ENCODE measurements at places on chromosomes 11 and 22. TPM values are rescaled to one million over a fixed set of nuclear protein-coding genes. Genes with fewer than 3 reads are reported as not detected.

Gene ARHGAP1
- polyA plus RNA-seq = 76.1 TPM

Gene TMPRSS4
- polyA plus RNA-seq = not detected

Gene MOV10L1
- not detected for polyA plus RNA-seq

Gene LRRC32
- 0.06 TPM for polyA plus RNA-seq

Gene ACCS
- 0.60 TPM for polyA plus RNA-seq

Gene IRF7
- 38.6 TPM for polyA plus RNA-seq

Gene KDM4E
- polyA plus RNA-seq = not detected

Gene MFNG
- polyA plus RNA-seq = 323 TPM

Gene DCHS1
- 1.5 TPM for polyA plus RNA-seq

Gene PPME1
- 20.9 TPM for polyA plus RNA-seq

GRCh38 chr11:62400760-62401159 is 18.1 kb upstream of the SCGB1A1 start:
- no peak for DNase-seq
- H3K27ac ChIP-seq = no peak overlapping the region

GRCh38 chr11:57566005-57566904 is 1.2 kb downstream of the UBE2L6 start:
- peak overlapping the region; percentile 86 for H3K27ac ChIP-seq
- H3K4me1 ChIP-seq = peaks cover 39% of the 10 kb centered on the region
- DNase-seq = no peak
- no peaks in the 10 kb centered on the region for H3K27me3 ChIP-seq
- H3K36me3 ChIP-seq = no peaks in the 10 kb centered on the region
- H3K4me3 ChIP-seq = peak overlapping the region; percentile 60

DNA sequence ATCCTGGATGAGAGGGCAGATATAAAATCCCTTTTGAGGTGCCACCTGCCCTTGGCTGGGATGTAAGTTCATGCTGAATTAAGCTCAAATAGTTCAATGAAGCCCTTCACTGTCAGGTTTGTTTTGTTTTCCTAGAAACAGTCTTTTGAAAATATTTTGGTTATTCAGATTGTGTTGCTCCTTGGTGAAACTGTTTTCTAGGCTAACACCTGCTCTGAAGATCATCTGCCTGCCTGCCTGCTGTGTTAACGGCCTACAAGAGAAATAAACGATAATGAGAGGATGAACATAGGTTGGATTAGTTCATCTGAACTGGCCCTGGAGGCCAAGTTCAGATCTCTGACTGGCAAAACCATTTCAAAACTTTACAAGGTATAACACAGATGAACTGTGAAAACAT is 67.4 kb downstream of the ZBTB44 start:
- no peak for DNase-seq
- H3K27ac ChIP-seq = no peak overlapping the region
- H3K36me3 ChIP-seq = no peaks in the 10 kb centered on the region
- no peaks in the 10 kb centered on the region for H3K27me3 ChIP-seq
- no peak overlapping the region for H3K4me3 ChIP-seq

GRCh38 chr22:41787331-41787730 is 13.1 kb upstream of the CCDC134 start:
- no peak overlapping the region for H3K4me3 ChIP-seq
- H3K36me3 ChIP-seq = peaks cover 5% of the 10 kb centered on the region
- peaks cover 37% of the 10 kb centered on the region for H3K4me1 ChIP-seq
- no peaks in the 10 kb centered on the region for H3K27me3 ChIP-seq
- no peak for DNase-seq

- no peak overlapping the region for H3K27ac ChIP-seq
- H3K27me3 ChIP-seq = no peaks in the 10 kb centered on the region
These were observed 237.5 kb downstream of the MIAT start for GRCh38 chr22:26894766-26895485.

- no peaks in the 10 kb centered on the region for H3K4me1 ChIP-seq
- H3K27me3 ChIP-seq = no peaks in the 10 kb centered on the region
- no peak overlapping the region for H3K4me3 ChIP-seq
These were observed 125.2 kb downstream of the LRRC4C start for GRCh38 chr11:41334007-41334933.

GRCh38 chr11:17568944-17569343 is 21.9 kb downstream of the OTOG start:
- no peaks in the 10 kb centered on the region for H3K4me1 ChIP-seq
- no peak for DNase-seq
- H3K27me3 ChIP-seq = no peaks in the 10 kb centered on the region
- H3K4me3 ChIP-seq = no peak overlapping the region
- H3K36me3 ChIP-seq = no peaks in the 10 kb centered on the region

- peaks cover 33% of the 10 kb centered on the region for H3K27me3 ChIP-seq
- peaks cover 29% of the 10 kb centered on the region for H3K4me1 ChIP-seq
- peak overlapping the region; percentile 22 for H3K4me3 ChIP-seq
- H3K27ac ChIP-seq = no peak overlapping the region
These were observed 6.2 kb downstream of the SHISA8 start for GRCh38 chr22:41908411-41909309.

- no peak for DNase-seq
- no peaks in the 10 kb centered on the region for H3K36me3 ChIP-seq
These were observed 39.4 kb upstream of the TOLLIP start for GRCh38 chr11:1348796-1349326.

- no peak for DNase-seq
- H3K36me3 ChIP-seq = peaks cover 43% of the 10 kb centered on the region
- no peak overlapping the region for H3K4me3 ChIP-seq
- no peaks in the 10 kb centered on the region for H3K27me3 ChIP-seq
- H3K27ac ChIP-seq = no peak overlapping the region
These were observed 4.4 kb upstream of the SIPA1 start for GRCh38 chr11:65633390-65634108.

GRCh38 chr22:44952863-44953746 is 56.7 kb downstream of the PHF21B start:
- no peaks in the 10 kb centered on the region for H3K4me1 ChIP-seq
- no peaks in the 10 kb centered on the region for H3K36me3 ChIP-seq
- H3K4me3 ChIP-seq = no peak overlapping the region
- no peak for DNase-seq
- no peaks in the 10 kb centered on the region for H3K27me3 ChIP-seq

DNA sequence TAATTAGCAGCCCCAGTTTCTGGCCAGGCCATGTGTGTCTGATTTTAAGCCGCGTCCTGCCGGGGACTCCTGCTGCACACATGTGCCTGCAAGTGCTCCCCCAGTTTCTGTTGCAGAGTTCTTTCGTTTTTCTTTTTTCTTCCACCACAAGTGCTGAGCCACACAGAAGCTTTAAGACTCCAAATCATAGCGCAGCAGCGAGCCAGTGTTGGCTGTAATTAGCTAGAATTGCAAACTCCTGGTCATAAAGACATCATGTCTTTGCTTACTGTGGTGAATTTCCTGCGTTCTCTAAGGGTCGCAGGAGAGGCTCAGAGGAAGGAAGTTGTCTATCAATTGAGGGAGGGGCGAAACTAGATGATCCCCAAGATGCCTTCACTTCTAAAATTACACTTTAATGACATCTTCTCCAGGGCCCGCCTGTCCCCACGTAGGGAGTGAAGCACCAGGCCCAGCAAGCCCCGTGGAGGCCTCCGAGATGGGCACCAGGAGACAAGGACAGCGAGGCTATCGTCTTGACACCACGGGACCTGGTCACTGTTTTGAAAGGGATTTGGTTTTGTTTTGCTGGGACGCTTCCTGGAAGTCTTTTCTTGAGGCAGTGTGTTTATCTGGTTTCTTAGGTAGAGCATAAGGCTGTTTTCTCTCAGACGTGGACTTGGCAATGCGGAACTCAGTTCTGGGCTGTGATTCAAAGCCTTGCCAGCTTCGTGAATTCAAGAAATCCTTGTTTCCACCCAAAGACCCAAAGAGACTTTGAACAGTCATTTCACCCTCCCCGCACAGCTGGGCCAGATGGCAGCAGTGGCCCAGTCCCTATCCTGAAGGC is 71.8 kb downstream of the UBASH3B start:
- H3K36me3 ChIP-seq = no peaks in the 10 kb centered on the region
- peaks cover 57% of the 10 kb centered on the region for H3K4me1 ChIP-seq
- H3K27me3 ChIP-seq = no peaks in the 10 kb centered on the region
- peak overlapping the region; percentile 14 for H3K27ac ChIP-seq

DNA sequence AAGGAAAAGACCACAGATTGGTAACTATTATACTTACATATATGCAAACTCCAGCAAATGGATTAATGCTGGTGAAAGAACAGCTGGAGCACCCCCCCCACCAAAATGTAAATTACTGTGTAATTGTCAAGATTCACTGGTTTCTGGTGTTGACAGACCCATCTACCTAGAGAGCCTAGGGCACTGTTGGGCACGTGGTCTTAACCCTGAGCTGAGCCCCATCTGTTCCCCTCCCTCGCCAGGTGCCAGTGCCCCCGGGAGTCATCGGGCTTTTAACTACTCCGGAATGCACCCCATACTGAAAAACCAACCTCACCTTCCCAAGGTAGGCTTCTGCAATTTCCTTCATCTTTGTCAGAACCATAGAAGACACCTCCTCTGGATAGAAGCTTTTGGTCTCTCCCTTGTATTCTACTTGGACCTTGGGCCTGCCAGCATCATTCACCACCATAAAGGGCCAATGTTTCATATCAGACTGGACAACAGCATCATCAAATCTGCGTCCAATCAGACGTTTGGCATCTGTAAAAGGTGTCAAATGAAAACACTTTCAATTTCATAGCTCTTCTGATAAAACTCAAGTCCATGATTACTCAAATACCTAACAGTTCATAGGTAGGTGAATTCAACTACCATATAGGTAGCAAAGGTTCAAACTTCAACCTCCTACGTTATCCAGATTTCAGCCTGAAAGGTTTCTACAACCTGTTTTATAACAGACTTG is 1.5 kb downstream of the HSPA8 start:
- peaks cover 63% of the 10 kb centered on the region for H3K4me1 ChIP-seq
- peak; percentile 14 for DNase-seq
- peak overlapping the region; percentile 96 for H3K27ac ChIP-seq

DNA sequence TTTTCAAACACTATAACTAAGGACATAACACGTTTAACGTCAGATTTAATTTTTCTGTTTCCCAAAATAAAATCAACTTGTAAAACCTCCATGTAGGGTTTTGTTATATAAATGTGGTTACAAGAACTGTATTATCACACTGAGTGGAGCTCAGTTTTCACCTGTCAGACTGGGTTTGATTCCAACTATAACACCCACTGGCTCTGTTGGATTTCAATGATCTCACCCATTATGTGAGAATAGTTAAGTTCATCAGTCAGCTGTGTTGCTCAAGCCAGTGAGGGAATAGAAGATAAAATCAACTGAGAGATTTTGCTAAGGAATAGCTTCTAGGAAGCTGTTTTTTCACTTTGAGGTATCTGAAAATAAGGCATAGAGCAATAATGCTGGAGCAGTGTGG is 5.1 kb upstream of the OR52R1 start:
- no peak for DNase-seq
- H3K27me3 ChIP-seq = no peaks in the 10 kb centered on the region
- no peak overlapping the region for H3K27ac ChIP-seq
- H3K4me1 ChIP-seq = no peaks in the 10 kb centered on the region
- H3K4me3 ChIP-seq = no peak overlapping the region

DNA sequence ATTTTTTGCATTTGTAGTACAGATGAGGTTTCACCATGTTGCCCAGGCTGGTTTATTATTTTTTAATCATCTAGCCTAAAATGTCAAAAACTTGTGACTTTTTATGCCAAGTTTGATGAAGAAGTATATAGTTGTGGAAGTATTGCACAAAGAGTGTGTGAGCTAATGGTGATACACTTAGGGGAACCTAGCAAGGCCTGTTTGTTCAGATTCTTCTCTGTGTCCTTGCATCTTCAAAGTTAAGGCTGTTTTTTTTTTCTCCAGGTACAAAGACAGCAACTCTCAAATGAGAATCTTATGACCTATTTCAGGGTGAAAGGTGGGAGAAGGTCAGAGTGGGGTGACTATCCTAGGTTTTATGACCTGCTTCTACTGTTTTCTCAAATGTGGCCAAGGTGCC is 7.3 kb downstream of the SLCO2B1 start:
- no peak overlapping the region for H3K27ac ChIP-seq
- no peaks in the 10 kb centered on the region for H3K36me3 ChIP-seq
- no peaks in the 10 kb centered on the region for H3K4me1 ChIP-seq
- no peak for DNase-seq
- no peaks in the 10 kb centered on the region for H3K27me3 ChIP-seq
- H3K4me3 ChIP-seq = no peak overlapping the region
